Fibroblast of the aortic adventitia (primary cell): ENCODE measurements at places on chromosomes 4 and X. TPM values are rescaled to one million over a fixed set of nuclear protein-coding genes. Genes with fewer than 3 reads are reported as not detected.

DNA sequence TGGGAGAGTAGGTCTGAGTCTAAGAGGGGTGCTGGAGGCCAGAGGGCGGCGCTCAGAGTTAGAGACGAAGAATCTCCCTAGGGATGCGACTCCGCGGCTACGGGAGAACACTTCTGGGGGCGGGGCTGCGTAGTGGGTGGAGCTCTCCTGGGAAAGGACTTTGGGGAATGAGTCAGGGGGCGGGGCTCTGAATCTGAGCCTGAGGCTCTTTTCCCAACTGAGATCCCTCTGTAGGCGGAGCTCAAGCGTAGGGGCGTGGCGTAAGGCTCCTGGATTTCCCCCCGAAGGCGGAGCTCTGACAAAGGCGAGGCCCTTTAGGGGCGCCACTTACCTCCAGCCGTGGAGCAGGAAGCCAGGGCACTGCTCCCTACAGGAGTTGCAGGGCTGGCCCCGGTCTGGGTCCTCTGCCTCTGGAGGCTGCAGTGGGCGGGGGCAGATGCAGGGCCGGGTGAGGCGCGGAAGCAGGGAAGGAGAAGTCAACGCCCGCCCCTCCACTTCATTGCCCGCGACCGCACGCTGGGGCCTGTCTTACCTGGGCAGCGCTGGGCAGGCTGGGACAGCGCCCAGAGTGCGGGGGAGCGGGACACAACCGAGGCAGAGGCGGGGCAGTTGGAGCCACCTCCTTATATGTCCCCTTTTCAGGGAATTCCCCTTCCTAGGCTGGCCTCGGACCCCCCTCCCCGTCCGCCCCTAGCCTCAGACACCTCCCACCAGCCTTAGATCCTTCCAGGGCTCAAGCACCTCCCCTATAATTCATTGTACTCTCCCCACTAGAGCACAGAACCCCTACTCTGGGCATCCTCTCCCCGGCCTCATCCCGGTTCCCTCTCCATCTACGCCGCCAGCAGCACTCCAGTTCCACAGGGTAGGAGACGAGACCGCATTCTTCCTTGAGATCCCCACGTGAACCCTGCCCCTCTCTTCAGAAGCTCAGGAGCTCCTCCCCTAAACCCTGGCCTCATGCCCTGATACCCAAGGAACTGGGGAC lies 1.6 kb downstream of the PRICKLE3 start:
- DNase-seq, result peak; percentile 88

DNA sequence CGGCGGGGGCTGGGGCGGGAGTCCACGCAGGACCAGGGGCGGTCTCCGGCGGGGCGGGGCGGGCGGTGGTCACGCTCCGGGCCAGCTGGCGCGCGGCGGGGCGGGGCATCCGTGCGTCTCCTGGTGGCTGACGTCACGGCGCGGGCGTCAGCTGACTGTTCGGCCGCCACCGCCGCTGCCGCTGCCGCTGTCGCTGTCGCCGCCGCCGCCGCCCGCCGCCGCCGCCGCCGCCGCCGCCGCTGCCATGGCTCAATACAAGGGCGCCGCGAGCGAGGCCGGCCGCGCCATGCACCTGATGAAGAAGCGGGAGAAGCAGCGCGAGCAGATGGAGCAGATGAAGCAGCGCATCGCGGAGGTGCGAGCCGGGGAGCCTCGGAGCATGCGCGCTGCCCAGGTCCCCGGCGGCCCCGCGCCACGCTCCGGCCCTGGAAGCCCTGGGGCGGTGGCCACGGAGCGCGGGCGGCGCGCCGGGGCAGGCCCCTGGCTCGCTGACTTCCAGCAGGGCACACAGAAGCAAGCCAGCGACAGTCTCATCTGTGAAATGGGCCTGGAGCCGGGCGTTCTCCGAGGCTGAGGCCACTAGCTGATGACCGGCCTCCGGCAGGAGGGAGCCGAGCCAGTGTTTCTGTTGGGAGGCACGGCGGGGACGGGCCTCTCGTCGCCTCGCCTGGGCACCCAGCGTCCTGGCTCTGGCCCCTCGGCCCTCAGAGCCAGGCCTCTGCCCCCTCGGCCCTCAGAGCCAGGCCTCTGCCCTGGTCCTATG lies at the start of gene FAM50A:
Gene FAM50A (plus strand): TSS at position 150 of the 763 bp plus-strand sequence. CDS start 95 bp downstream, at position 245.
- peak; percentile 41 for DNase-seq

DNA sequence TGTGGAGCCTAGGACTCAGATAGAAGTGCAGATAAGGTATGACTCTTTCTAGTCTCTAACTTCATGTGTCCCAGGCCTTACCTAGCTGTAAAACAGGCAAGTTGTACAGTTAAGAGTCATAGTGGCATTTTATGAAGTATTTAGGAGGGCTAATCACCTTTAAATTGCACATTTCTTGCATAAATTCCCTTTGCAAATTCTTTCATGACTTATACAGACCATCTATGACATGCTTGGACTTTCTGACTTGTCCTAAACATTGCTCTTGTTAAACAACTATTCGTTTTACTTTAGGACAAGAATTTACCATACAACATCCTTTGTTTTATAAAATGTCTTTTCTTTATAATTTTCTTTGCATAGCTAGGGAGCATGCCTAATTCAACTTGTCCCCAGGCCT lies 7.8 kb upstream of the RRAGB start:
- DNase-seq, result no peak

GRCh38 chrX:46686003-46686645 lies 72.8 kb downstream of the SLC9A7 start:
- peak; percentile 68 for DNase-seq

GRCh38 chr4:173417833-173418232 lies 18.9 kb upstream of the SCRG1 start:
- DNase-seq, result no peak

DNA sequence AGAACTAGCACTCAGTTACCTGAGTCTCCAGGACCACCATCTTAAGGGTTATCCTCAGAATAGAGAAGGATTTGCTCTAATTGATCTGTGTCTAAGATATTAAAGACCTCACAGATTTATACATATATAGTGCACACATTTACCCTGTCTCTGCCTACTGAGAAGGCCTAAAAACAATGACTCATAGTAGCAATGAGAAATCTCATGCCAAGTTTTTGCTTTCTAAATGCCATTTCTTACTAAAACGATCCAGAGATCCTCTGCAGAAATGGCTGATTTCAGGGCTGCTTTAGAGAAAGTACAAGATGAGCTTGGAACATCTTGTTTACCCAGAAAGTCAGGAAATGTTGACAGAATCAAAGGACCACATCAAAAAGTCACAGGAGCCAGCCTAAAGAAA lies 79.1 kb upstream of the INPP4B start:
- peak; percentile 4 for DNase-seq

DNA sequence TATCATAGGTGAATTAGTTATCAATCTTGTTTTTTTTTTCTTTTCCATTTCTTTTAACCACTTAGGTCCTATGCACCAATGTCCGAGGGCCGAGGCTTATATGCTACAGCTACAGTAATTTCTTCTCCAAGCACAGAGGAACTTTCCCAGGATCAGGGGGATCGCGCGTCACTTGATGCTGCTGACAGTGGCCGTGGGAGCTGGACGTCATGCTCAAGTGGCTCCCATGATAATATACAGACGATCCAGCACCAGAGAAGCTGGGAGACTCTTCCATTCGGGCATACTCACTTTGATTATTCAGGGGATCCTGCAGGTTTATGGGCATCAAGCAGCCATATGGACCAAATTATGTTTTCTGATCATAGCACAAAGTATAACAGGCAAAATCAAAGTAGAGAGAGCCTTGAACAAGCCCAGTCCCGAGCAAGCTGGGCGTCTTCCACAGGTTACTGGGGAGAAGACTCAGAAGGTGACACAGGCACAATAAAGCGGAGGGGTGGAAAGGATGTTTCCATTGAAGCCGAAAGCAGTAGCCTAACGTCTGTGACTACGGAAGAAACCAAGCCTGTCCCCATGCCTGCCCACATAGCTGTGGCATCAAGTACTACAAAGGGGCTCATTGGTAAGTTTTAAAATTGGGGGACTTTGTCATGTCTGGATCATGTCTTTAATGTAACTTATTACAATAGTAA lies 250.7 kb downstream of the RAPGEF2 start:
- DNase-seq, result no peak

DNA sequence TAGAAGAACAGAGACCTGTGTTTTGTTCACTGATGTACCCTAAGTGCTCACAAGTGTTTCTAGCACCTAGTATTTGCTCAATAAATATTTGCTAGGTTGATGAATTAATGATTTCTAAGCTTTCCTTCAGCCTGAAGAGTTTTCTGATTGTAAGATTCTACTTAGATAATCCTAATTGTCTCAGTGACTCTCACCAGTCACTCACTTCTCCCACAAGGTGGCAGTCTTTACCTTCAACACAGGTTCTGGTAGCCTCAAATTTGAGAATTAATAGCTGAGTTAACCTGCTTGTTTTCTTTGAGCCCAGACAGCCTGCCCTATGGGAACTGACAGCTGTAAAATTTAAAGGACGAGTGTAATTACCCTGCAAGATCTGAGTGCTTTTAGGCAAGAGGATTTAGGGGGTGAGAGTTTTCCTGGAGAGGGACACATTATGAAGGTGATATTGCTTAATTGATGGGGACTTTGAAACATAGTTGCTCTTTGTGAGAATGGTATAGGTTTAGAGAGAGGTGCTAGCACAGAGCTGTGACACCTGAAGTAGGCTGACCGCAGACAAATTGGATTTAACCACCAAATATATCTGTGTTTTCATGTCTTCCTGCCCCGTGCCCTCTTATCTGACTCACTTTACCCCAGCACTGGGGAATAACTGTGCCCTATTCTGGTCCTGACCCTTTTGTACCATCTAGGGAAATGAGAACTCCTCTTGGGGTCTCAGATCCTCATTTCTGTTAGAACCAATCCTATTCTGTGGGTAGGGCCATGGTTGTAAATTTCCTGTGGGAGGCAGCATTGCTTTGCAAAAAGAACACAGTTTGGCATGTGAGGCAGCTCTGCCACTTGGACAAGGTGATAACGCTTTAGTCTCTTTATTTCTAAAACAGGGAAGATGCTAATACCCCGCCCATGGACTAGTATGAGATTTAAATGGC lies 27.7 kb downstream of the CD38 start:
- peak; percentile 77 for DNase-seq

DNA sequence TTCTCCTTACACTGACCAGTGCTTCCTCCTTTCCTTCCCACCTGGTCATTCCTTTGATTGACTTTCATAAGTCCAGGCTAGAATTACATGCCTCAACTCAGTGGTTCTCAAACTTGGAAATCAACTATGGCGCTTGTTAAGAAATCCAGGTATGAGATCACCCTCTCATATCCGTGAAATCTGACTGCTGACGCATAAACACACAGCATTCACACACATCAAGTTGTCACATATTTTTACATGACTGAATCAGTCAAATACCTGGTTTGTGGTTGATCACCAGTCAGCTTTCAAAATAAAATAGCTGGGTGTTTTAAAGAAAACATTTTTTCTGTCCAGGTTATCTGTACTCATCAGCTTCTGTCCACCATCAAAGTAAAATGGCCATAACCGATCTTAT lies 433.5 kb downstream of the AFF2 start:
- DNase-seq, result no peak

- DNase-seq, result no peak
Measured at GRCh38 chr4:183124865-183125264, 25.8 kb downstream of the WWC2 start.

- DNase-seq, result peak; percentile 50
Measured at GRCh38 chr4:100340512-100341485, 150.5 kb upstream of the DDIT4L start.

- peak; percentile 81 for DNase-seq
Measured at GRCh38 chrX:68307769-68308168, 125.5 kb downstream of the OPHN1 start.

DNA sequence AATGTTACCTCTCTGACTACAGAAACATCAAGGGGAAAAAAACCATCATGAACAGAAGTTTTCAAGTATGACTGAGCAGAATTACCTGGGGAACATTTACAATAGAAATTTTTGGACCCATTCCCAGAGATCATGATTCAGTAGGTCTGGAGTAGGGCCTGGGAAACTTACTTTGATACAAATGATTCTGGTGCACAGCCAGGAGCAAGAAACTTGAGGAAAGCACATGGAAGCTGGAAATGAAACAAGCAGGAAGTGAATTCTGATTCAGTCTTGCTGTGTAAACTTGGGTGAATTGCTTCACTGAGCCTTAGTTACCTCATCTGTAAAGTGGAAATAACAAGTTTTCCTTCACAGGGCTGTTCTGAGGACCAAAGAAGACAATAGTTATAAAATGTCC lies 192.5 kb upstream of the TAPT1 start:
- peak; percentile 87 for DNase-seq

GRCh38 chrX:13162772-13163410 lies 118.5 kb upstream of the FAM9C start:
- no peak for DNase-seq

GRCh38 chr4:125849869-125850268 lies 535.1 kb downstream of the FAT4 start:
- peak; percentile 72 for DNase-seq

DNA sequence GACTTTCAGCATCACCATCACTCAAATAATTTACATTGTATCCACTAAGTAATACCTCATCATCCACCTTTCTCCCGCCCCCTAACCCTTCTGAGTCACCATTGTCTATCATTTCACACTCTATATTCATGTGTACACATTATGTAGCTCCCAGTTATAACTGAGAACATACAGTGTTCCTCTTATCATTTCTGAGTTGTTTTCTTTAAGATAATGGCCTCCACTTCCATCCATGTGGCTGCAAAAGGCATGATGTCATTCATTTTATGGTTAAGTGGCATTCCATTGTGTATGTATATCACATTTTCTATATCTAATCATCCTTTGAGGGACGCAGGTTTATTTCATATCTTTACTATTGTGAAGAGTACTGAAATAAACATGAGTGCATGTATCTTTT lies 14.6 kb upstream of the NDST4 start:
- DNase-seq, result no peak

- peak; percentile 3 for DNase-seq
Measured at GRCh38 chrX:44003975-44004374, 30.8 kb upstream of the NDP start.

GRCh38 chr4:183495184-183495583 lies 9.7 kb upstream of the ING2 start:
- DNase-seq, result no peak

GRCh38 chr4:158133551-158133950 lies 39.3 kb downstream of the GASK1B start:
- DNase-seq, result no peak

GRCh38 chr4:88381123-88381522 lies 2.5 kb downstream of the HERC6 start:
- DNase-seq, result no peak

- peak; percentile 87 for DNase-seq
Measured at GRCh38 chr4:140359562-140360427, 13.7 kb upstream of the SCOC start.

The MID1IP1 gene
- total RNA-seq, result 33.6 and 54.9 TPM in 2 replicates

The MBNL3 gene
- total RNA-seq, result 5.8 and 10.2 TPM in 2 replicates

The VMA21 gene
- 28.9 and 78.9 TPM in 2 replicates for total RNA-seq

The PCYT1B gene
- 0.27 and 0.74 TPM in 2 replicates for total RNA-seq

The BEND4 gene
- not detected in 2 replicates for total RNA-seq

The GAGE12F gene
- not detected in 2 replicates for total RNA-seq

The CYSLTR1 gene
- total RNA-seq, result 1.3 TPM in 1 of 2 replicates, not detected in the other
